ENCODE measurements at places on chromosomes 1 and 21.
A peak's percentile ranks its signal among the peaks of the same experiment; 100 is the strongest.

DNA sequence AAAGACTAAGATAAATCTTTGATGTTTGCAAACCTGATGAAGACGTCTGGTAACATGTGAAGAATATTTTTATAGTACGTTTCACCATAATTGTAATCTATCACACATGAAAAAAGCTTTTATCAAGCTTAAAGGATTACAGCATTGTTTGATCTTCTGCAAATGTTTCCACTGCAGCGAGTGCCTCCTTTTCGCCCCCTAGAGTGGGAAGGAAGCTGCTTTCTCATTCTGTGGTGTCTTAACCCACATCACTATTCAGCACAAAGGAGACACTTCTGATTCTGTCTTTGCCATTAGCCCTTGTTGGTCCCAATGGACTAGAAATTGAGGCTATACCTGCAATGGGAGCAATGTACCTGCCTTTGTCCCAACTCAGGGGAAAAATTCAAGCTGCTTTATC is 46.0 kb upstream of the IL12RB2 start:
- peak; percentile 2 for DNase-seq

DNA sequence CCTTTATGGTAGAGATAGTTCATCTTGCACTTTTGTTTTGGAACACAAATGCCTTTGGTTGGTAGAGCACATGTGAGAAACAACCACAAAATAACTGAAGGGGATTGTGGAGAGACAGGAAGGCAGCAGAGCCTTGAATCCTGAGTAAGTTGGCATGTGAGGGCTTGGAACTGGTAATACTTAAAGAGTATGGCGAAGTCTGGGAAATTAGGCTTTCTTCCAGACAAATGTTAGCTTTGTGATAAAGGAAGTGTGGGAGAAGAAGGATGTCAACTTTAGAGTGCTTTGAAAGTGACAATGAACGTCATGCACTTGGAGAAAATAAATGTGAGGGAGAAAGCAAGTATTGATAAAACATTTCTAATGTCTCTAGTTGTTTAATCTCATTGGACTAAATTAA is 476.3 kb upstream of the ZRANB2 start:
- DNase-seq = no peak

DNA sequence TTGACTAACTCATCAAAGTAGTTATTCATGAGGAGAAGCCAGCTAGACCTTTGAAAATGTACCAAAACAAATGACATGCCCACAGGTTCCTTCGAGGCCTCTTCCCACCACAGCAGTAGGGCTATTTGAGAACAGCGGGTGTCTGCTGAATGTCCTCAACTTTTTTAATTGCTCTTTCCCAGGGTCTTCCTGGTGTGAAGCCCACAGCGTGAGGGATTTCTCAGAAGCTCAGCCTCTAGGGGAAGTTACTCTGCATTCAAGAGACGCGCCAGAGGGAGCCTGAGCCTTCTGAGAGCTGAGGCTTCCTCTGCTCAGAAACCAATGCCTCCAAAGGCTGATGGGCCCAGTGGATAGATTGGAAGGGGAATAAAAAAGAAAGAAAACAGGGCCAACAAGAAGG is 153.6 kb downstream of the OLFM3 start:
- DNase-seq = no peak

GRCh38 chr1:200262326-200262965 is 147.4 kb downstream of the ZNF281 start:
- DNase-seq = no peak

DNA sequence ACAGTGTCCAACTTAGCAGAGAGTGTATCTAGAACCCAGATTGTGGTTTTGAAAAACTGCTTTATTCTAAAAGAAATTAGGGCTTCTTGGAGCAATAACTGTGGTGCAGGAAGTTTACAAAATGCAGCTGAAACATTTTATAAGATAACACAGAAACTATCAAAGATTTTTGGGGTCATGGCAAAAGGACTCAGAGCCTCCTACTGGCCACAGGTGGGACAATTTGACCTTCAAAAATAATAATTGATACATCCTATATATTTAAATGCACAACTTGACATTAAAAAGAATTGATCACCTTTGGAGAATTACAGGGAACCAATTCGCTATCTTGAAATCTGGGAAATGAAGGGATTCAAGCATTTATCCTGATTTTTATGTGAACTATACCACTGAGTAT is 235.2 kb downstream of the RPS6KC1 start:
- no peak for DNase-seq

DNA sequence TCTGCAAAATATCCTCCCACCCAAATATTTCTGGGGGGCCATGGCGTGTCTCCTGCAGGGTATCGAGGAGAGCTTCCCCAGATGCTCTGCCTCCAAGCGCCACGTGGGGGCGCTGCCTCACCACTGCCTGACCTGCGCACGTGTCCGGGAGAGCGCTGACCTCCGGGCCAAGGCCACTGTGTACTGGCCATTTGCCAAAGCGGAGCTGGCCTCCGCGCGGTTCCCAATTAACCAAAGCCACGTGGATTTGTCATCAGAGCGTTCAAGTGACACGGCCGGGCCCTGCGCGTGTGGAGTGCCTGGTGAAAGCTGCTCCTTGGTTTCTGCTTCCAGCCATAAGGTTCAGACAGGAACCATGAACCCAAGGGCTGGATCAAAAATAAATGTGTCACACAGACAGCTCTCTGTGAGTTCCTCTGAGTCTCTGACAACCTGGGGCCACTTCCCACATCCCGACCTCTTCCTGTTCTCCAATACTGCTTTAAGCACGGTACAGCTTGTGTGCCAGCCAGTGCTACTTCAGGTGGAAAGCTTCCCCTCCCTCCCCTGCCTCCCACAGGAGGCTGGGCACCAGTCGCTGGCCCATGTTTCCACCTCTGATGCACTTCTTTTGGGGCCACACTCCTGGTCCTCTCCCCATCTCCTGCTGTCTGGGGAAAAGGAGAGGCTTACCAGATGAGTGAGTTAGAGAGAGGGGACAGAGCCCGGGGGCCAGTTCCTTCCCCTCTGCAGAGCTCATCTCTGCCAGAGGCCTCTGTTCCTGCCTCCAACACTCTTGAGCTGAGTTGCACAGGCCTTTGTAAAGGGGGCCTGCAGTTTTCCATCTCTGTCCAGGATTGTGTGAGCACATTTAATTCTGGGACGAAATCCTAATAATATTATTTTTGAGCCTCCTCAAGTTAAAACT is 26.1 kb downstream of the ZP4 start:
- peak; percentile 24 for DNase-seq

DNA sequence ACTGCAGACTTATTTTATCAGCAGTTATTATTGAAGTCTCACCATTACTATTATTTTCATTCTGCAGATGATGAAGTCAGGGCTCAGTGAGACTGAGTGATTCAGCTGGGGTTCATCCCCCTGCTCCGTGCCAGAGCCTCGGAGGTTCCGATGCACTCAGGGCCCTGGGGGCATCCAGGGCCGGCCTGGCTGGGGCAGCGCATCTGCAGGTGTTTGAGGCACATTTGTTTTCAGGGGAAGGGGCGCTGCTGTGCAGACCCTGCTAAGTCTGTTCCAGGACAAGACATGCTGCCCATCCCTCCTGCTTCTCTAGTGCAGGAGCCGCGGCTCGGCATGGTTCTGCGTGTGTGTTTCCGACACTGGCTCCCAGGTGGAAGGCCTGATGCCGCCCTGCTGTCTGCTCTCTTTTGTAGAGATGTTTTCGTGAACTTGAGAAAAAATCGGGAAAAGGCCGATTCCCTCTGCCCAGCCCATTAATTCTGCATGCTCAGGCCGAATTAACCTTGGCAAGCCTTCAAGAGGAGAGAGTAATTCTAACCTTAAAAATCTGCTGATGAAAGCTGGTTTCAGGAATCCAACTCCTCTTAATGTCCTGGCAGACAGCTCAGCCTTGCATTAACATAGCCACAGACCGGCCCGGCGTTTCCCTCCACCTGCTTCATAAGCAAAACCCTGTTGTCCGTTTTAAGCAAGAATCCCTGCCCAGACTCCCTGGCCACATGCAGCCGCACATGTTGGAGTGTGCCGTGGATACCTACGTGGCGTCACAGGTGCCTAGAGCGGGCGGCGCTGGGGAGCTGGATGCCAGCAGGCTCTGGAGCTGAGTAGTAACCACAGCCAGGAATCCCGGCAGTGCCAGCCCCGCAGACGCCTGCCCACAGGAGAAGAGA is 316.0 kb upstream of the VAMP3 start:
- DNase-seq = no peak

DNA sequence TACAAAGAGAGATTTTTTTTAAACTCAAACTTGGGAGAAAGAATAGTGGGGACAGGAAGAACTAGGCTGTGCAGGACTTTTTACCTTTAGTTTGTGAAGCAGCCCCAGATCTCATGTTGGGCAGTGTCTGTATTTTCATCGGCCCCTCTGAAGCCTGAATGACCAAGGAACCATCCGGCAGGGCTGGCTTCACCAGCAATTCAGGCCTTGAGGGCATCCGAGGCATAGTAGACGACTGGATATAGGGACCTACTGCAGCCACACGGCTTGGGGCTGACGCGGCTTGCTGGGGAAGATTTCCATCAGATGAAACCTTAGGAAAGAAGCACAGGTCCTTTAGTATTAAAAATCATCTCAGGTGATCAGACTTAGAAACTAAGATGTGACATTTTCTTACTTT is 43.7 kb downstream of the TP53BP2 start:
- DNase-seq = no peak

DNA sequence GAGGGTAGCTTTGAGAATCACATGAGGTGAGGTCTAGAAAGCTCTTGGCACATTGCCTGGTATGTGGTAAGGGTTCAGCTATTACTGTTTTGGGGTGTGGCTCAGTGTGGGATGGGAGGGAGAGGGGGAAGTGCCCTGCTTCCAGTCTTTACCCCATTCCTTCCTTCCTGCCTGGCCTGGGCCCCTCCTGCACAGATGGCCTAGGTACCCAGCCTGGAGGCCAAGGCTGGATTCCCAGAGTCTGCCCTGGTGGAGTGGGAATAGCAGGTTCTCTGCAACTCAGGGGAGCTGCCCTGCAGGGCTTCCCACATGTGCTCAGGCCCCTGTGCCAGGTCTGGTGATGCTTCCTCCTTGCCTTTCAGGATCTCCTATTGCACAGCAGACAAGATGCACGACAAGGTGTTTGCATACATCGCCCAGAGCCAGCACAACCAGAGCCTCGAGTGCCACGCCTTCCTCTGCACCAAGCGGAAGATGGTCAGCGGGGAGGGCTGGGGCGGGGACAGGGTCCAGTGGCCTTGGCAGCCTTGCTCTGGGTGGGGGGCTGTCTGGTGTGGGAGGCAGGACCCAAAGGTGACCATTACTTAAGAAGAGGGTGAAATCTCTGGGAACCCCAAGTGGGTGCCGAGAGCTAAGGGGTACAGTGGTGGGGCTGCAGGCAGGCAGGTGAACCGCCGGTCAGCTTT is 13.5 kb downstream of the LDLRAP1 start:
- DNase-seq = peak; percentile 8

GRCh38 chr1:84271441-84272151 is 29.9 kb upstream of the SAMD13 start:
- DNase-seq = no peak

DNA sequence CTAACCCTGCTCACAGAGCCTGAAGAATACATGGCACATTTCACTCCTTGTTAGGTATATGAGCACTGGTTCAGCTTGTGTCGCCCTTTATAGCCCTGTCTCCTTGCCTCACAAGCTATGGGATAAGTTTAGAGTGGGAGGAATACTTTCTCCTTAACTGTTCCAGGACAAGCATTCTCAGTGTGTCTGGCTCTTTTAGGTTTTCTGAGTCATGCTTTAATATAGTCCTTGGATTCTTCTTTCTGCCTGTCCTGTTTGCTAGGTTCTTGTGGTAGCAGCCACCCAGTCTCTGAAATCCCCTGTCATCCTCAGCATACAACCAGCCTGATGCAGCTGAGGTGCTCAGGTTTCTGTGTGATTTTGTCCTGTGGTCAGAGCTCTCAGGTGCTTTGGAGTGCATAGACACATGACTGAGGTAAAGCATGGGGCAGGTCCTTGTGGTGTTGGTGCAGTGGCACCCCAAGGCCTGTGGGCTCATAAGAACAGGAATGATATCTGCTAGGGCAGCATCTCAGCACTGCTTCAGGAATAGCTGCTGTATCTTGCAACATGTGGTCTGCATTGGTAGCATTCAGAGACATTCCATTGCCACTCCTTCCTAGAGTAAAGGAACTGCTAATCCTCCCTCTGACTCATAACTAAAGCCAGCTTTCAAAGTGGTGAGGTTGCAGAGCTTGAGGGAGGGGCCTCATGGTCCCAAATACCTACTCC is 14.2 kb upstream of the CASQ2 start:
- DNase-seq = no peak

DNA sequence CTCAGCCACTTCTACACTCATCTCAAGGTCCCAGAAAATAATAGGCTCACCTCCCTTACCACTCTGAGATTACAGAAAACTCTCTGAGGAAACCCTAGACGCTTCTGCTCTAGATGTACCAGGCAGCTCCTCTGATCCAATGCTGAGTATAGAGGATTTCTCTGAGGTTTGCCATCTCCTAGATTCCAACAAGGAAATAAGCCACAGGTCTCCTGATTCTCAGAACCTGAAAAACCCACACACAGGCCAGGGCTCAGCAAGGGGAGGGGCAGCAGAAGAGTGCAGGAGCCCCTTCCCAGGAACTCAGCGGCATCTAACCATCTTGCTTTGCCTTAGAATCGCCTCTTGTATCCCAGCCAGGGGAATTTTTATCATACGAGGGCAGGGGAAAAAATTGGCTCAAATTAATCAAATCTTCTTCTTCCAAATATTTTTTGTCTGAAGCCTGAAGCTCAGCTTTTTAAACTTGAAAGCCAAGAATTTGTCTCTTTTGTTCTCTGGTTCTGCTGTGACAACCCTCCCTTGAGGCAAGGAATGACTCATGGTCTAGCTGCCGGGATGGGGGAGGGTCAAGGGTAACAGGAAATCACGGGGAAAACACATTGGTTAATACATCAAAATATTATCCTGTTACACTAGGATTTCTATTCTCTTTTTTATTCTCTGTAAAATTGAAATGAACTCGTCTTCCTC is 30.8 kb downstream of the GORAB start:
- DNase-seq = no peak

DNA sequence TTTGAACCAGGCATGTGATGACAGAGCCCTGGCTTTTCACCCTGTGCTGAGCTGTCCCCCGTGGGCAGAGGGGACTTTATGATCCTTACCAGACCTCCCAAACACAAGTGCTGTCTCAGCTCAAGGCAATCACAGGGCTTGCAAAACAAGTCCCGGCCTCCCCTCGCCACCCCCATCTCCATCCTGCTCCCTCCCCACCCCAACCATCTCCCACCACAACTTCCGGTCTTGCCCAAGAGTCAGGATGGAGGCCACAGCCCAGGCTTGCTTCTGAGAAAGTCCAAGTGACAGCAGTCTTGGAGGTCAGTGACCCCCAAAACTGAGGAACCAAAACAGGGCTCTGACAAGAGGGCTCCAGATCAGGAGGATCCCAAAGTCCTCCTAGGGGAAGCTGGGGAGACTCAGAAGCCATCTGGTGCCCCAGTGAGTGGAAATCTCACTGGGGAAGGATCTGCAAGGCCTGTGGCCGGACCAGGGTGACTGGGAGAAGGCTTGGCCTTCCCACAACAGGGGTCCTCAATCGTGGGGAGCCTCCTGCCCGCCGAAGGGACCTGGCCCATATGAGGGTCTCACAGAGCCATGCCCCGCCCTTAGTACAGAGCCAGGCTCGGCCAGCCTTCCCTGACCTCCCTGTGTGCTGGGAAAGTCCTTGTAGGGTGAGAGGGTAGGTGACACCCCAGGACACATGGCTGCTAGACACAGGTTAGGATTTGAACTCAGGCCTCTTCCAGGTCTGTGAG is 4.5 kb upstream of the SDC3 start:
- no peak for DNase-seq

GRCh38 chr1:171654942-171655745 is 2.7 kb upstream of the MYOC start:
- peak; percentile 47 for DNase-seq

- DNase-seq = no peak
Measured at GRCh38 chr1:145912128-145912641, 2.3 kb upstream of the ITGA10 start.

GRCh38 chr21:20802201-20802600 is 196.0 kb upstream of the NCAM2 start:
- no peak for DNase-seq
